ENCODE measurements at places on chromosomes 16 and 17. TPM values are rescaled to one million over a fixed set of nuclear protein-coding genes. Genes with fewer than 3 reads are reported as not detected.
A peak's percentile ranks its signal among the peaks of the same experiment; 100 is the strongest.

Gene METRNL
- 99.6 TPM for polyA plus RNA-seq

Gene ST6GALNAC1
- 146 TPM for polyA plus RNA-seq

Gene LITAFD
- polyA plus RNA-seq, result not detected

Gene SLC5A11
- 1.2 TPM for polyA plus RNA-seq

Gene CPHXL2
- not detected for polyA plus RNA-seq

Gene MYL11
- polyA plus RNA-seq, result not detected

Gene TP53TG3C
- not detected for polyA plus RNA-seq

Gene UTS2R
- not detected for polyA plus RNA-seq

Gene NOD2
- polyA plus RNA-seq, result 0.76 TPM

GRCh38 chr16:86243571-86244154 lies 266.7 kb upstream of the FOXF1 start:
- peak; percentile 54 for DNase-seq

GRCh38 chr17:50051606-50052005 lies 4.3 kb upstream of the ITGA3 start:
- DNase-seq, result no peak

GRCh38 chr17:27554152-27554551 lies 76.8 kb upstream of the LGALS9 start:
- no peak for DNase-seq

GRCh38 chr17:22454070-22454999 lies 762.0 kb downstream of the KCNJ18 start:
- DNase-seq, result no peak

- no peak for DNase-seq
Observed at GRCh38 chr17:41575336-41575735, 3.5 kb upstream of the KRT9 start.

GRCh38 chr17:70774339-70775117 lies 605.2 kb downstream of the KCNJ2 start:
- no peak for DNase-seq

DNA sequence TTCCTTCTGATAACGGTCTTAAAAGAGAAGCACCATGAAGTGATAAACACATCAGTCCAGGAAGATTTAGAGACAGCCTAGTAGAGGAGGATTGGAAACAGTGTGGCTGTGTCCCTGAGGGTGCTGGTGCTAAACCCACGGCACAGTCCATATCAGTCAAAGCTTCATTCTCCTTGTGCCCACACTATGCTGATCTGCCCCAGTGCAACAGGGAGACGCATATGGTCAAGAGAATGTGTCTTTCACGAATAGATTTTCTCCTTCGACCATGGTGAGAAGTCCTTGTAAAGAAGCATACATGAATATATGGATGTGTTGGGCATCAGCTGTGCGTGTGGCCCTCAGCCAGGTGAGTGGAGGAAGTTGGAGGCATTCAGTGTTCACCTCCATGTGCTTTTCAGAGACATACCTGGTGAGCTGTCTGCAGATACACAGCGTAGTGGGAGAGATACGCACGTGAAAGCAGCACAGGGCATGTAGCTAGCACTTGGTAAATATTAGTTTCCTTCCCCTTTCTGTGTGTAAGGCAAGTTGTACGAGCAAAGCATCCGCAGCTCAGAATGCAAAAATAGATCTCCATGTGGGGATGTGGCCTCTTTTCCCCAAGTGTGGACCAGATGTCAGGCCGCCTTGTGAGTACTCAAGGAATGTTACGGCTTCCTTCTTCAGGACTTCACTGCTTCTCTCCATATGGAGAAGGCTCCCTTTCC lies 29.4 kb downstream of the HLF start:
- DNase-seq, result no peak

DNA sequence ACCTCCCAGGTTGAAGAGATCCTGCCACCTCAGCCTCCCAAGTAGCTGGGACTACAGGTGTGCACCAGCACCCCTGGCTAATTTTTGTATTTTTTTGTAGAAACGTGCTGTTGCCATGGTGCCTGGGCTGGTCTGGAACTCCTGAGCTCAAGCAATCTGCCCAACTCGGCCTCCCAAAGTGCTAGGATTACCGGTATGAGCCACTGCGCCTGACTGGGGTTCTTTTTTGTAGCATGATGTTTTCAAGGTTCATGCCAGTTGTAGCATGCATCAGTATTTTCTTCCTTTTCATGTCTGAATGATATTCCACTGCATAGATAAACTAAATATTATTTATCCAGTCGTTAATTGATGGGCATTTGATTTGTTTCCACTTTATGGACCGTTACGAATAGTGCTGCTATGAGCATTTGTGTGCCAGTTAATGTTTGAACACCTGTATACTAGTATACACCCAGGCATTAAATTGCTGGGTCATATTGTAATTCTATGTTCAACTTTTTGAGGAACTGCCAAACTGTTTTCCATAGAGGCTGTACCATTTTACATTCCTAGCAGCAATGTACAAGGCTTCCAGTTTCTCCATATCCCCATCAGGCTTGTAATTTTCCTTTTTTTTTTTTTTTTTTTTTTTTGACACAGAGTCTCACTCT lies 24.8 kb upstream of the CEP20 start:
- no peak for DNase-seq

DNA sequence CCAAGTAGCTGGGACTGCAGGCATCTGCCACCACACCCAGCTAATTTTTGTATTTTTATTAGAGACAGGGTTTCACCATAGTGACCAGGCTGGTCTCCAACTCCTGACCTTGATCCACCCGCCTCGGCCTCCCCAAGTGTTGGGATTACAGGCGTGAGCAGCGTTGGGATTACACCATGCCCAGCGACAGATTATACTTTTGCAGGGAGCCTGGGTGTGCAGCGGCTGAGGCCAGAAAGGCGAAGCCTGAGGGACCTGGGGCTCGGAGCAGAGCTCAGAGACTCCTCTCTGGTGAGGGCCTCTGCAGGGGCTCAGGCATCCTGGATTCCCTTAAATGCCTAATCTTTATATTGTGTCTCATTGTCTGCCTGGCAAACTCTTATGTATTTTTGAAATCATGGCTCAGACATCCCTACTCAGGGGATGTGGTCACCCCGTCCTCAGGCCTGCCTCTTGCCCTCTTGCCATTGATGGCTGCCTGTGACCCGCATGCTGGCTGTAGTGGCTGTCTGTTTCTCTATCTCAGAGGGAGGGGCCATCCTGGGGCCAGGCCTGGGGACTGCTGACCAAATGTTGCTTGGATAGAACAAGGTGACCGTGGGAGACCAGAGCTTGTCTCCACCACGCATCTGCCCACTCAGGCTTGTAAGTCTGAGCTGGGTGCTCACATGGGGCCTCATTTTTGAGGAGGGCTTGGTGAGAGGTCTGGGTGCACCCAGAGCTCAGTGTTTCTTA lies 42.6 kb downstream of the B9D1 start:
- peak; percentile 58 for DNase-seq

GRCh38 chr17:16352667-16353316 lies 477 bp downstream of the CENPV start:
- peak; percentile 70 for DNase-seq

GRCh38 chr16:55047903-55048497 lies 117.3 kb downstream of the IRX5 start:
- DNase-seq, result peak; percentile 11

DNA sequence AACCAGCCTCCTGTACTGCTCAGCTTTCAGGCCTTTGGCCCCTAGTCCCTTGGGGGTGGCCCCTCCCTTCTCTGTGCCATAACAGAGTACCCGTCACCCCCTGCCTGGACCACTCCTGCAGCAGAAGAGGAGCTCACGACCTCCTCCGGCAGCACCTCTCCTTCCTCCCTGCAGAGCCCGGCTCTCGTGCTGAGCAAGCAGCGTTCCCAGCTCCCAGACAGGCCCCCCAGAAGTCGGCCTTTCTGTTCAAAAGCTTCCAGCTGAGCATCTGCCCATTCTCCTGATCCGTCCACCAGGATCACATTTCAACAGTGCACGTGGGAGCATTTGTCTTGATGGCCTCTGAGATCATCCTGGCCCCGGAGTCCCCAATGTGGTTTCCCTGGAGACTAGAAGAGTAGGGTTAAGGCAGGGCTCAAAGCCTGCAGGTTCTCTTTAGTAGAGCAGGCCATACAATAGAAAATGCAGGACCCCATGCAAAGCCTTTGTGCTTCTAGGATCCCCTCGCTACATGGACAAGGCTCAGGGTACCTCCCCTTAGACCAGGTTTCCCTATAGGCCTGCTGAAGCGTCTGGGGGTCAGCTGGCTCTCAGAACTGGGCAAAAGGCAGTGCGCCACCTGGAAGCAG lies 35.6 kb downstream of the NLRC3 start:
- no peak for DNase-seq

GRCh38 chr17:46002311-46002972 lies 3.4 kb downstream of the STH start:
- peak; percentile 84 for DNase-seq

GRCh38 chr16:67539271-67539670 lies 10.6 kb downstream of the RIPOR1 start:
- DNase-seq, result no peak

- no peak for DNase-seq
Observed at GRCh38 chr17:74737299-74738050, 419 bp downstream of the RAB37 start.

GRCh38 chr17:78661093-78661770 lies 84.0 kb upstream of the DNAH17 start:
- DNase-seq, result peak; percentile 9

GRCh38 chr17:60677308-60678117 lies at the start of gene BCAS3:
Gene BCAS3, plus strand, starts transcription at chr17:60677851.
- peak; percentile 99 for DNase-seq

- DNase-seq, result no peak
Observed at GRCh38 chr16:73432850-73433730, 385.2 kb upstream of the ZFHX3 start.

GRCh38 chr17:57356719-57357391 lies 100.5 kb downstream of the MSI2 start:
- no peak for DNase-seq

DNA sequence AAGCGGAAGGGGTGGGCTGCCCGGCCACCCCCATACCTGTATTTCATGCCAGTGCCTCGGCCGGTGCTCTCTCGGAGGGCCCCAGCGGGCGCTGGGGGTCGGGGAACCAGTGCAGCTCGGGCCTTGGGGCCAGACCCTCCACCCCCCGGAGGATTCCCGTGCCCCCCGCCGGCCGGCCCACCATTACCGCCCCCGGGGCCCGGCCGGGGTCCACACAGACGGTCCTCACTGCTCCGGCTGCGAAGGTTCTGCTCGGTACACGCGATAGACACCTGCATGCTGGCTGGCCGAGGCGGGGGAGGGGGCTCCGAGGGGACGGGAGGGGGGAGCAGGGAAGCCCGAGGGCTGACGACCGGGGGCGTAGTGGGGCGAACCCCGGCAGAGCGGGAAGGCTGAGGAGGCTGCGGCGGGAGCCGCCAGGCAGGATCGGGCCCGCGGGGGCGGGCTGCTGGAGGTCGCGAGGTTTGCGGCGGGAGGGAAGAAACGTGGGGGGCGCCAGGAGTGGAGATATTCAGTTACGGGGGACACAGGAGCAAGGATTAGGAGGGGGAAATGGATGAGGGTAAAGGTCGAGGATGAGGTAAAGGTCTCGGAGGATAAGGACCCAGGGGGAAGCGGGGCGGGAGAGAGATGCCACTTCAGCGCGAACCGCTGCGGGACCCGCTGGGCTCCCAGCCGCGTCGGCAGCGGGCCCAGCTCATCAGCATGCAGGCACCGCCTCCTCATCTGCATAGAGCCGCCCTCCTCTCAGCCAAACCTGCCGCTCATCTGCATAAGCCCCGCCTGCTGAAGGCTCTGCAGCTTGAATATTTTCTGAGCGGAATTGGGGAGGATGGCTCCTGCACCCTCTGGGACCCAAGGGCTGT lies at the start of gene KCNAB3:
Gene KCNAB3, minus strand, starts transcription at position 699 of the 866 bp plus-strand sequence. Its CDS starts 421 bp downstream, at position 278.
- DNase-seq, result peak; percentile 79

DNA sequence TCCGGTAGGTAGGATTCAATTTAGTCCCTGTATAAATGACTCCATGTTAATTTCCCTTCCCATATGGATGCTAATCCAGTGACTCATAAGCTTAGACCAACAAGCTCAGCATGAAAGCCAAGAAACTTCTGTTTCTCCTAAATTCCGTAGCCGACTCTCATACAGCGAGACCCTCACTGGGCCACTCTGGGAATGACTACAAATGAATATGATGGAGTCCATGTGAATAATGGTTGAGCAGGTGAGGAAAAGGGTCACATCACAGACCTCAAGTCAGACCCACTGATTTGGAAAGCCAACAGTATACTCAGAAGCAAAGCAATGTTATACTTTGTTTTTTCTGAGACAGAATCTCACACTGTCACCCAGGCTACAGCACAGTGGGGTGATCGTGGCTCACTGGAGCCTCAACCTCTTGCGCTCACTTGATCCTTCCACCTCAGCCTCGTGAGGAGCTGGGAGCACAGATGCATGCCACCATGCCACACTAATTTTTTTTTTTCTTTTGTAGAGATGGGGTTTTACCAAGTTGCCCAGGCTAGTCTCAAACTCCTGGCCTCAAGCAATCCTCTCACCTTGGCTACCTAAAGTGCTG lies 14.6 kb downstream of the RSL1D1 start:
- DNase-seq, result no peak

GRCh38 chr16:81429045-81429521 lies 15.5 kb upstream of the CMIP start:
- DNase-seq, result no peak

GRCh38 chr17:20989991-20990855 lies 52.6 kb downstream of the USP22 start:
- peak; percentile 54 for DNase-seq

GRCh38 chr17:75108193-75108592 lies 1.6 kb upstream of the ARMC7 start:
- no peak for DNase-seq

GRCh38 chr16:66370786-66371684 lies 4.5 kb downstream of the CDH5 start:
- DNase-seq, result no peak

- no peak for DNase-seq
Observed at GRCh38 chr17:79088247-79088996, 13.8 kb downstream of the ENGASE start.

GRCh38 chr17:58692239-58693055 lies at the start of gene RAD51C:
Gene RAD51C, plus strand, starts transcription at chr17:58692602. Its CDS starts 42 bp downstream, at chr17:58692644.
- DNase-seq, result peak; percentile 91

DNA sequence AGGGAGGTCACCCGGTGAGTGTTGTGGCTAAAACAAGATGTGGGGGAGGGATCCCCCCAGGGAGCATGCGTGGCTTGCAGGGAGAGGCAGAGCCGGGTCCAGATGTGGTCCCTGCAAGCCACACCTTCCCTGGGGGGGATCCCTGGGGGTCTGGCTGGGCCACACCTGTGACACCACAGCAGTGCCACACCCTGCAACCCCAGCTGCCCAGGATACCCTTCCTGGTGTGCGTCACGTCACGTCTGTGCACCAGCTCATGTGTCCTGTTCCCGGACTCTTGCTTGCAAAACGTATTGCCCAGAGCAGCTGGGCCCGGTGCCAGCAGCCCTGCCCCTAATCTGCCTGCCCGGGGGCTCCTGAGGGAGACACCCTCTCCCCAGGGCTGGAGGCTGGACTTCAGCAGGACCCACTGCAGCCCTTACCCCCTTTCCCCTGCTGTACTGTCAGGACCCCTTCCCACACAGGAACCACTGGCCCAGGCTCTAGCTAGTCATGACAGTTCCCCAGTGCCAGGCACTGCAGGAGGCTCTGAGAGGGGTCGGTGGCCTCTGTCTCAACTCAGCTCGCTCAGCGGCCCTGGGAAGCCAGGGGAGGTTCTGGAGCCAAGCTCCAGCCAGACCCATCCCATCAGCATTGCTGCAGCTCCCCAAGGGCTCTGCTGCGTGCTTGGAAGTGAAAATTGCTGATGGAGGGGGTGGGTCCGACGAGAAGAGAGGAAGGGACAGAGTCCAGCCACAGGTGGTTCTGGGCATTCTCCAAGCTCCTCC lies 25.8 kb upstream of the ACSF3 start:
- no peak for DNase-seq
